Endothelial cell (in vitro differentiated cells): ENCODE measurements at places on chromosomes 3 and 15.
A peak's percentile ranks its signal among the peaks of the same experiment; 100 is the strongest.

- DNase-seq: no peak
Observed at GRCh38 chr15:48005077-48005476, 115.7 kb upstream of the SLC24A5 start.

DNA sequence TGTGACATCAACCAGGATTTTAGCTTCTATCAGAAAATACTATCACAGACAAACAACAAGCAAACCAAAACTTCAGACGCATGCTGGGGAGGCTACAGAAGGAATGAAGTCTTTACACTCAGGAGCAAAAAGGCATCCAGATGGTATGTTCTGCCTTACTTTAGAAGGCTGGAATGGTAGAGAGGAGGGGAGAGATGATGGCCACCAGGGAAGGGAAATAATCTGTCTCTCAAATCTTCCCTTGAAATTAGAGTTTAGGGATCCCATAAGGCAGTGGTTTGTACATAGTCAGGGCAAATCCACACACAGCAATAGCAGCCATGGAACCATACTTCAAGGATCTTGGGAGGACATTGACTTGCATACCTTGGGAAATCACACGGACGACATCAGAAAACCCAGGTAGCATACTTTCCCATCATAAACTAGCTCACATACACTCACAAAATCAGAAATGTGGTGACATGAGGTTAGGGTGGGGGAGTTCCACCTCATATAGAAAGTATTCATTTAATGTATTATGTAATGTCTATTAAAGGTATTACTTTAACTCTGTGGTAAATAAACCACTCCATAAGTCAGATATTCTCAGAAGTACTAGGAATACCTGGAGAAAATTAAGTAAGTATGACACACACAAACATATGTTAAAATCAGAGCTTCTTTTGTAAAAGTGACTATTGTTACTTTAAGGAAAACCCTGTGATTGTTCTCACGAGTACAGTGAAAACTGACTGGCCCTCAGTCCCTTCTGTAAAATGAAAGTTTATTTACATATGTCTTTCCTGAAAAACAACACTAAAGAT is 9.4 kb downstream of the BTLA start:
- no peak for DNase-seq

- DNase-seq: no peak
Observed at GRCh38 chr3:146050691-146051090, 110.3 kb downstream of the PLOD2 start.

- peak; percentile 36 for DNase-seq
Observed at GRCh38 chr3:160226026-160226907, 1.0 kb downstream of the C3orf80 start.

DNA sequence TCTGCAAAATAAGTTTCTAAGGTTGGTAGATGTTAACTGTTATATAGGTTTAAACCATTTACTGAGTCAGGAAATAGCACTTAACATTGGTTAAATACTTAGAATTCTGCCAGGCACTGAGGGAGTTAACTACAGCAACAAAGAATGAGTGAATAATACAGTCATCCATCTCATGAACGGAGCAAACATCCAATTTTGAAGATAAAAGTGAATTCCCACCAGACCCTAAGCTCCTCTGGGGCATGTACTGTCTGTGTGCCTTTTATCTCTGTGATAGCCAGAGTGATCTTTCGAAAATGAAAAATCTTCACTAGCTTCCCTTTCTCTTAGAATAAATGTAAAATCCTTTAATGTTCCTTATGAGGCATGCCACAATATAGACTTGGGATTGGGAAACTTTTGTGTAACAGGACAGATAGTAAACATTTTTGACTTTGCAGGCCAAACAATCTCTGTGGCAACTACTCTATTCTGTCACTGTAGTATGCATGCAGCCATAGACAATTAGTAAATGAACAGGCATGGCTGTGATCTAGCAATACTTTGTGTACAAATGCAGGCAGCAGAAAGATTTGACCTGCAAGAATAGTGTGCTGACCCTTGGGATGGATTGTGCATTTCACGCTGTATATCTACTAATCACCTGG is 294.5 kb upstream of the LMCD1 start:
- DNase-seq: no peak

DNA sequence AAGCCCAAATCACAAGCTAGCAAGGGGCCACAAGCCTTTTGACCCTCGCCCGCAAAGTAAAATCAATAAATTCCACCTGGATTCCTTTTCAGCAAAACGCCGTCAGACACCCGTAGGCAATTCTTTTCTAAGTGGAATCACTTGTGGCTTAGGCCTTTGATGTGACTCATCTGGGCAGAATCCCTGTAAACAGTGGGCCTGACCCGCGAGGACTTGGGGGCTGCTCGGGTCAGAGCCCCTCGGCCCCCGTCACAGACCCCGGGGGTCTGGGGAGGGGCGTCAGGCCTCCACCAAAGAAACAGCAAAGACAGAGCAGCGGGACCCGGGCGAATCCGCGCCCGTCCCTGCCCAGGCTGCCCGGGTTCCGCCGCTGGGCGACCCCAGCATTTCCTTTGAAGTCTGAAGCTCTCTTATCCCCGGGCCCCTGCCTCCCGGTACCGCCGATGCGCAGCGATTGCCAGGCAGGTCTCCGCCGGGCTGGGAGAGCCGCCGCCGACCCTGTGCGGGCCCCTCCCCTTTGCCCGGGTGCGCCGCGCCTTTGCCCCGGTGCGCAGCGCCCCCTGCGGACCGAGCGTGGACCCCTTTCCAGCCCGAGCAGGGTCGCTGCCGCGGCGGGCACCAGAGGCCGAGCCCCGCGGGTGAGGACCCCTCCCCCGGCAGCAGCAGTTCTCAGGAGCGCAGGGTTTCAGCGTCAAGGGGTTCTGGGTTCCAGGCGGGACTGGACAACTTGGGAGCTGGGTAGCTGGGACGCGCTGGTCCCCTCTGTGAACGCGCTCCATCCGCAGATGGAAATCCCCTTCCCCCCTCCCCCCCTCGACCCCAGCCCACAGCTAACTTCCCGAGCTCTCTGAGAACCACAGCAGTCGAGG is 178.3 kb downstream of the UACA start:
- peak; percentile 80 for DNase-seq

- DNase-seq: no peak
Observed at GRCh38 chr3:191382661-191383060, 52.3 kb upstream of the UTS2B start.

GRCh38 chr3:182949688-182950087 is 30.6 kb downstream of the DCUN1D1 start:
- no peak for DNase-seq
